CD8-positive, alpha-beta memory T cell (primary cell): ENCODE measurements at places on chromosomes 1 and 21. TPM values are rescaled to one million over a fixed set of nuclear protein-coding genes. Genes with fewer than 3 reads are reported as not detected.

F13B gene
- not detected for polyA plus RNA-seq

PRELP gene
- polyA plus RNA-seq: not detected

LMO4 gene
- 23.2 TPM for polyA plus RNA-seq

XCL2 gene
- 90.6 TPM for polyA plus RNA-seq

HAO2 gene
- polyA plus RNA-seq: not detected

TNFSF4 gene
- polyA plus RNA-seq: 0.64 TPM

ALX3 gene
- not detected for polyA plus RNA-seq

OR2T33 gene
- not detected for polyA plus RNA-seq

PCBP3 gene
- polyA plus RNA-seq: 0.38 TPM

IER5 gene
- polyA plus RNA-seq: 29.0 TPM

PPP1R8 gene
- polyA plus RNA-seq: 37.5 TPM

ADAMTS5 gene
- not detected for polyA plus RNA-seq

BRINP3 gene
- not detected for polyA plus RNA-seq

ATF3 gene
- not detected for polyA plus RNA-seq

PLOD1 gene
- 9.4 TPM for polyA plus RNA-seq

SMIM1 gene
- polyA plus RNA-seq: 1.1 TPM

PATJ gene
- polyA plus RNA-seq: 24.4 TPM

OR2L8 gene
- not detected for polyA plus RNA-seq

TRIM63 gene
- not detected for polyA plus RNA-seq

UTS2 gene
- 10.0 TPM for polyA plus RNA-seq

CBR3 gene
- polyA plus RNA-seq: 2.3 TPM

OR2T29 gene
- not detected for polyA plus RNA-seq
